ENCODE measurements at places on chromosomes 12 and 14. TPM values are rescaled to one million over a fixed set of nuclear protein-coding genes. Genes with fewer than 3 reads are reported as not detected.

C12orf54 gene
- total RNA-seq = 0.65 TPM

DNA sequence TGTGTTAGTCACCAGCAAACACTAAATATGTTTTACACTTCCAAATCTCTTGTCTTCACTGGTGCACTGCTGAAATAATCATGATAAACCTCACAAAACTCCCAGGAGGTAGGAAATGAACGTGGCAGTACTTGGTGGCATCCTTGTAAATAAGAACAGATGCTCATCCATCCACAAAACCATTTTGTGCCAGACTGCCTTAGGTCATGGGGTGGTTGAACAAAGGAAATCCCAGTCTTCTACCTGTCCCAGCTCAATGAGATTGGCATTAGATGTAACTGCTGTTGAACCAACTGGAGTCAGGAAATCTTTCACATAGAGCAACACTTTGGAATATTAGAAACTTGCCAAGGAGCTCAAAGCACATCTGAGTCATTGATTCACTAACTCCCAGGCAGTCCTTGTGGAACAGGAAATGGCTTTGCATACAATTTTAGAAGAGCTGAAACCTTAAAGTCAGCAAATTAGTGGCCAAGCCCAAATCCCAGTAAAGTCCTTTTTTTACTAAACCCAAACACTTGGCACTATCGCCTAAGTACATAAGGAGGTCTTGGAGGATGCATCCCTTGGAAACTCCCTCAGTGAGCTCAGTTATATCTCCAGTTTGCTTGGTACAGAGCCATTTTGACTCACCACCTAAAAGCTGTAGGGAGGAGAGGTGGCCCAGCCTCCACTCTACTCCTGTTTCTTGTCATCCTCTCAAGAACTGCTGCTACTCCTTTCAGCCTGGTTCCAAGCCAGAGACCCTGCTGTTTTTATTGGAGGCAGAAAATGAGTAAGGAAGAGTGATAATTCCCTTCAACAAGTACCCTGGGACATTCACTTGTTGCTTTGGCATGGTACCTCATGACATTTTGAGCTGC lies 208.0 kb downstream of the NOVA1 start:
- no peaks in the 10 kb centered on the region for H3K36me3 ChIP-seq
- no peak overlapping the region for H3K27ac ChIP-seq
- no peak for DNase-seq
- no peak overlapping the region for H3K4me3 ChIP-seq
- H3K4me1 ChIP-seq = no peaks in the 10 kb centered on the region

COL2A1 gene
- total RNA-seq = not detected

DNA sequence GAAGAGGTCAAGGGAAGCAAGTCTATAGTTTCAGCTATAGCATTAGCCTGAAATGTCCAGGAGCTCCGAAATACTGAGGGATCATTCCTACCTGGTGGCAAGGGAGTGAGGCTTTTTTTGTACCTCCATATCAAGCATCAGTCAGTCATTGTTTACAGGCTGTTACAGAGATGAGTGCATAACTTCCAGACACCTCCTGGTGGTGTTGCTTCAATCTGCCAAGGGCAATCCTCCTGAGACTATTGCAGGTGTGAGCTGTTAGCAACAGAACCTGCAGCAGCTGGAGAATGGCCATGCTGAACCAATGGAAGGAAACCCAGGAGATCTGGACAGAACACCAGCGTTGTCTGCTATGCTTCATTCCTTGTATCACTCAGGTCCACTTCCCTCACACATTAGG lies 80.0 kb upstream of the SLC8A3 start:
- H3K4me3 ChIP-seq = no peak overlapping the region
- H3K4me1 ChIP-seq = no peaks in the 10 kb centered on the region
- H3K36me3 ChIP-seq = no peaks in the 10 kb centered on the region
- no peak overlapping the region for H3K27ac ChIP-seq
- DNase-seq = no peak

OASL gene
- total RNA-seq = 0.96 TPM

ARHGDIB gene
- total RNA-seq = 143 TPM

DNA sequence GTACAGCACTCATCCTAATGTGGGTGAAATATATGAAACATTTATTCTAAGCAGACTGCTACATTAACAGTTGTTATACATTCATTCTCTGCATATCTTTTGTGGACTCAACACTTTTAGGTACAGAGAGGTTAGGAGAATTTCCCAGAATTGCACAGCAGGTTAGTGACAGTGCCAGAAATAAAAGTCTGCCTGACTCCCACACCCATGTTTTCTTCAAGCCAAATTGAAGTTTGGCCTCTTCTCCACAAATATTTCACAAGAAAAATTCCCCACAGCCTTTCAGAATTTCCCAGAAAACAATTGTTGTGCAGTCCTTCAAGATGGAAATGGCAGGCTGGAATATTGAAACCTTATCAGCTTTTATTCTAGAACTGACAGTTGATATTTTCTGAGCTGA lies 464.8 kb downstream of the RAD51B start:
- no peak overlapping the region for H3K4me3 ChIP-seq
- H3K27ac ChIP-seq = no peak overlapping the region
- no peaks in the 10 kb centered on the region for H3K36me3 ChIP-seq
- no peaks in the 10 kb centered on the region for H3K27me3 ChIP-seq
- no peaks in the 10 kb centered on the region for H3K4me1 ChIP-seq
- DNase-seq = no peak

POC1B gene
- 21.2 TPM for total RNA-seq

- H3K27me3 ChIP-seq = no peaks in the 10 kb centered on the region
- no peak for DNase-seq
- no peak overlapping the region for H3K4me3 ChIP-seq
- H3K36me3 ChIP-seq = no peaks in the 10 kb centered on the region
- no peaks in the 10 kb centered on the region for H3K4me1 ChIP-seq
- H3K27ac ChIP-seq = no peak overlapping the region
Observed at GRCh38 chr12:69821456-69822159, 3.4 kb upstream of the MYRFL start.

- no peak for DNase-seq
- no peak overlapping the region for H3K4me3 ChIP-seq
- H3K27me3 ChIP-seq = no peaks in the 10 kb centered on the region
- no peaks in the 10 kb centered on the region for H3K36me3 ChIP-seq
- H3K4me1 ChIP-seq = no peaks in the 10 kb centered on the region
Observed at GRCh38 chr14:24427537-24428508, 1.6 kb downstream of the CBLN3 start.

DNA sequence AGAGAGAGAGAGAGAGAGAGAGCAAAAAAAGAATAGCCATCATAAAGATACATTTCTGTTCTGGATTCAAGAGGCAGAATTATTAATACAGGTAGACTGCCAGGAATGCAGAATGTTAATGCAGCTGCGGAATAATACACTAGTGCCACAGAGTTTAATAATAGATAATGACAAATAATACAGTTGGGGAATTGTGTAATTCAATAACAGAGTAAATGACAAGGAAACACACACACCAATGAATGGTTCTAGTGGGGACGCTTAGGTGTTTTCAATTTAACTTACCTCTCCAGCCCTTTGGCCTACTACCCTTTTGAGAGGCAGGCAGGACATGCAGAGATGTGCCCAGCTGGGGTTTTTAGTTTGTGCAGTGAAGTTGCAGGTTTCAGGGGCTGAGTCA lies 313.9 kb downstream of the NRXN3 start:
- DNase-seq = no peak
- no peak overlapping the region for H3K4me3 ChIP-seq
- H3K27ac ChIP-seq = no peak overlapping the region
- H3K27me3 ChIP-seq = no peaks in the 10 kb centered on the region
- H3K4me1 ChIP-seq = no peaks in the 10 kb centered on the region
- H3K36me3 ChIP-seq = no peaks in the 10 kb centered on the region

P2RX2 gene
- not detected for total RNA-seq

TAS2R13 gene
- 5.6 TPM for total RNA-seq

GRCh38 chr12:39372929-39373328 lies 70.0 kb downstream of the KIF21A start:
- no peak overlapping the region for H3K4me3 ChIP-seq
- no peak overlapping the region for H3K27ac ChIP-seq
- no peaks in the 10 kb centered on the region for H3K36me3 ChIP-seq
- no peaks in the 10 kb centered on the region for H3K4me1 ChIP-seq

DNA sequence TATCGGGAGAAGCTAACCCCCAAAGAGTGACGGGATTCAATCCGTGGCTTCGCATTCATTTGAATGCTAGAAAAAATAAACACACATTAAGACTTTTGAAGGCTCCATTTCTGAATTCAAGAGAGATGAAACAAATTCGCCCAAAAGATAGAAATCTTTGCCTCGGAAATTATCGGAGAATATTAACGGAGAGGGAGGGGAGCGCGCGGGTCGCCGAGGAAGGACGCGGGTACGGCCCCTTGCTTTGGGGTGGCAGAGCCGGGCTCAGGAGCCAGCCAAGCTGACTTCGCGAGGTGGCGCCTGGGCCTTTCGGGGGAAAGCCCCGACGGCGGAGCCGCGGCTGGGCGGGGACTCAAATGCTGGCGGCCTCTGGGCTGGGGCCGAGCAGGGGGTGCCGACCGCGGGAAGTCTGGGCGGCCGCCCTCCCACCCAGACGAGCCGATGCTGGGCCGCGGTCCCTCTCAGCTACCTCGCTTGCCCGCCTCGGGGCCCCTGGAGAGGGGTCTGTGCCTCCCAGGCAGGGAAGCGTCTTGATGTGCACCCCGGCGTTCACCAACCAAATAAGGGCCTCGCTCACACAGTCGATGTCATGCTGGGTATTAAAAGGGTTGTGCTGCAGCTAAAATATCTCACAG lies 14.7 kb downstream of the NKX2-1 start:
- no peak overlapping the region for H3K4me3 ChIP-seq
- no peak overlapping the region for H3K27ac ChIP-seq
- peaks cover 7% of the 10 kb centered on the region for H3K27me3 ChIP-seq
- no peaks in the 10 kb centered on the region for H3K4me1 ChIP-seq
- no peaks in the 10 kb centered on the region for H3K36me3 ChIP-seq

RAB2B gene
- total RNA-seq = 31.6 TPM

IFNG gene
- not detected for total RNA-seq

TMEM117 gene
- 10.6 TPM for total RNA-seq

- no peak overlapping the region for H3K4me3 ChIP-seq
- H3K27me3 ChIP-seq = no peaks in the 10 kb centered on the region
- no peak overlapping the region for H3K27ac ChIP-seq
- no peaks in the 10 kb centered on the region for H3K36me3 ChIP-seq
Observed at GRCh38 chr12:123449856-123450255, 8.1 kb upstream of the SNRNP35 start.

GRCh38 chr14:60508707-60509437 lies at the start of gene SIX6:
TSS of gene SIX6 (plus strand) at chr14:60509146. CDS start at chr14:60509399, 253 bp downstream.
- H3K4me3 ChIP-seq = no peak within 1 kb of the TSS
- no peaks in the 10 kb centered on the region for H3K27me3 ChIP-seq
- DNase-seq = peak; percentile 77
- H3K27ac ChIP-seq = no peak within 1 kb of the TSS
- H3K36me3 ChIP-seq = no peaks in the 10 kb centered on the region

- peak; percentile 11 for DNase-seq
- no peaks in the 10 kb centered on the region for H3K36me3 ChIP-seq
- H3K4me3 ChIP-seq = no peak overlapping the region
Observed at GRCh38 chr14:105878554-105878953, 352.2 kb downstream of the TMEM121 start.

FLRT2 gene
- total RNA-seq = 21.2 TPM

VASH1 gene
- 16.1 TPM for total RNA-seq

FITM1 gene
- total RNA-seq = 0.71 TPM

- H3K4me1 ChIP-seq = no peaks in the 10 kb centered on the region
- H3K36me3 ChIP-seq = no peaks in the 10 kb centered on the region
- no peak for DNase-seq
- H3K27me3 ChIP-seq = no peaks in the 10 kb centered on the region
- H3K27ac ChIP-seq = no peak overlapping the region
Observed at GRCh38 chr14:100115726-100116125, 43.7 kb downstream of the DEGS2 start.

DNA sequence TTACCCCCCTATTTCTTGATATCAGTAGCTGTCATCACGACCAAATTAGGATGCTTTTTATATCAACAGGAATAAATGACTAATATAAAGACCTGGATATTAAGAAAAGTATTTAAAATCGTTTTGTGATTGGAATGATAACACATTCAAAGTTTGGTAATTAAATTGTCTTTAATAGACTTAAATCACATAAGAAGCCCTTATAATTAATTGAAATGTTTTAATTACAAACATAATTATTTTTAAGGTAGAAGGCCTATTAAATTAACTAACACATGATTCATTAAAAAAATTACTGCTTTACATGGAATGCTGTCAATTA lies 412.4 kb downstream of the FUT8 start:
- no peak overlapping the region for H3K27ac ChIP-seq
- DNase-seq = no peak
- H3K4me3 ChIP-seq = no peak overlapping the region
- H3K27me3 ChIP-seq = no peaks in the 10 kb centered on the region
- H3K36me3 ChIP-seq = no peaks in the 10 kb centered on the region
- H3K4me1 ChIP-seq = no peaks in the 10 kb centered on the region

DNA sequence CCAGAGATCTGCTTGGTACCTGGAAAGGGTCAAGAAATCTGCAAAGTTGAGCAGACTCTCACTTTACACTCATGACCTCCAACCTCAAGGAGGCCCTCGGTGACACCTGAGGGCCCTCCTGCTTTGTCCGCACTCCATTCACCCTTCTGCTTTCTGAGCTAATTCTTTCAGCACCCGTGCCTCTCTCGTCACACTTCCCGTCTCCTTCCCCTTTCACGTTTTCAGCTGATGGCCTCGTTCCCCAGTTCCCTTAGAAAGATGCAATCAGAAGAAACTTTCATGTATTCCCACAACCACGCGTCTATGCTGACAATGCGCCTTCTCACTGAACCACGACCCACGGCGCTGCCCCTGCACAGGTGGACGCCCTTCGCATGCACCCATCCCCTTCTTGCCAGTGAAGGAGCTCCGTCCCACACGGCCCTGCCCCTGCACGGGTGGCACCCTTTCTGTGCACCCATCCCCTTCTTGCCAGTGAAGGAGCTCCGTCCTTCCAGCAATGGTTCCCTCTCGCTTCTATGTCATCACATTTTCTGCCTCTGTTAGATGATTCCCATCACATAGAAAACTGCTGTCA lies 340.1 kb upstream of the FKBP4 start:
- H3K4me3 ChIP-seq = no peak overlapping the region
- H3K27ac ChIP-seq = no peak overlapping the region
- DNase-seq = no peak
- H3K36me3 ChIP-seq = peaks cover 3% of the 10 kb centered on the region
- no peaks in the 10 kb centered on the region for H3K4me1 ChIP-seq

- H3K4me1 ChIP-seq = peaks cover 2% of the 10 kb centered on the region
- H3K4me3 ChIP-seq = no peak overlapping the region
- DNase-seq = peak; percentile 69
- no peaks in the 10 kb centered on the region for H3K27me3 ChIP-seq
- H3K27ac ChIP-seq = no peak overlapping the region
Observed at GRCh38 chr12:91109148-91109564, 2.1 kb downstream of the LUM start.

- H3K4me1 ChIP-seq = no peaks in the 10 kb centered on the region
- peaks cover 2% of the 10 kb centered on the region for H3K36me3 ChIP-seq
- H3K4me3 ChIP-seq = no peak overlapping the region
- peak; percentile 88 for DNase-seq
Observed at GRCh38 chr12:105226219-105226618, 9.8 kb downstream of the APPL2 start.

GRCh38 chr12:24991209-24992049 lies 42.5 kb upstream of the BCAT1 start:
- no peaks in the 10 kb centered on the region for H3K4me1 ChIP-seq
- no peak overlapping the region for H3K27ac ChIP-seq
- no peaks in the 10 kb centered on the region for H3K27me3 ChIP-seq
- no peak for DNase-seq
- no peaks in the 10 kb centered on the region for H3K36me3 ChIP-seq

GRCh38 chr12:113222730-113223531 lies 1.7 kb downstream of the TPCN1 start:
- peak overlapping the region; percentile 89 for H3K27ac ChIP-seq
- H3K4me1 ChIP-seq = peaks cover 3% of the 10 kb centered on the region
- DNase-seq = peak; percentile 74
- H3K27me3 ChIP-seq = no peaks in the 10 kb centered on the region

DERA gene
- 22.4 TPM for total RNA-seq
